ENCODE measurements at places on chromosomes 11 and 22. TPM values are rescaled to one million over a fixed set of nuclear protein-coding genes. Genes with fewer than 3 reads are reported as not detected.

SCN2B gene
- not detected for total RNA-seq

CD3D gene
- total RNA-seq = not detected

LRP4 gene
- total RNA-seq = 7.3 TPM

TBRG1 gene
- total RNA-seq = 15.9 TPM

SRSF8 gene
- total RNA-seq = 18.7 TPM

EMID1 gene
- 0.42 TPM for total RNA-seq

HEPHL1 gene
- total RNA-seq = not detected

SEC14L6 gene
- total RNA-seq = not detected

LDHAL6A gene
- total RNA-seq = not detected

BATF2 gene
- total RNA-seq = 0.58 TPM

BACE1 gene
- total RNA-seq = 9.1 TPM

LDHA gene
- total RNA-seq = 3,261 TPM

SIAE gene
- total RNA-seq = 12.8 TPM

MYO18B gene
- total RNA-seq = 0.08 TPM

UBE4A gene
- total RNA-seq = 8.9 TPM

SAA4 gene
- total RNA-seq = not detected

E2F8 gene
- 5.8 TPM for total RNA-seq

CDPF1 gene
- total RNA-seq = 10.0 TPM

MMP3 gene
- not detected for total RNA-seq

PDGFB gene
- 3.1 TPM for total RNA-seq

ISX gene
- total RNA-seq = not detected

MMP8 gene
- total RNA-seq = not detected

ARL2 gene
- 182 TPM for total RNA-seq

LAYN gene
- 3.5 TPM for total RNA-seq

MPPED1 gene
- total RNA-seq = not detected

OR52A1 gene
- not detected for total RNA-seq

TRIM49C gene
- not detected for total RNA-seq

KRTAP5-2 gene
- total RNA-seq = not detected

TAGLN gene
- 145 TPM for total RNA-seq

ADAMTS8 gene
- total RNA-seq = 2.5 TPM

Measured in A549 treated with AZD2906 at 1 μM for 4 hours (cell line).